Activated gamma-delta T cell treated with Interleukin-2 at 50 U/mL for 16 hours (primary cell): ENCODE measurements at places on chromosomes 11 and 22.

DNA sequence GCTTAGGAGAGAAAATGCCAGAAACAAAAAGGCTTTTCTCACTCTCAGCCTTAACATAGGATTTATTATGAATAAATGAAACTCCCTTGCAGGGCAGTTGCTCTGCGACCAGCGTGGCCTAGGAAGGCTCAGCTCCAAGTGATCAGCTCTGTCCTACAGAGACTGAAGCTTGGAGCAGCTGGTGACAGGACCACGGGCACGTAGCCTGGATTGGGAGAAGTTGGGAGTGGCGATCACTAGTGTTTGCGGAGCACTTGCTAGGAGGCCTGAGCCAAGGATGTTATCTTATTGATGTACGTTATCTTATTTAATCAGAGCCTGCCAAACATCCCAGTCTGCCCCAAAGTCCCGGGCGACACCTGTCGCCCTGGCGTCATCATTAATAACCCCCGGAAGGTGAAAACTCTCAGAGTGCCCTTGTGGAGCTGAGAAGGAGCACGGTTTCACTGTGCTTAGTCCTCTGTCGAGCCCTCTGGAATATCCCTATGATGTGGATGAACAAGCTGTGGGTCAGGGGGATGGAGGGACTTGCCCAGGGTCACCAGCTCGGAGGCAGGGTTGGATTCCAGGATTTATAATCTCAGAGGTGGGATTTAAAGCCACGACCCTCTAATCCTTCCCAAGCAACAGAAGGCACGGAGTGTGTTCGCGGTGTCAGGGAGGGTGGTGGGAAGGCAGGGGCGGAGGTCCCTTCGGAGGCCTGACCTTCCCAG is 40.8 kb upstream of the SMIM38 start:
- no peak for DNase-seq

GRCh38 chr22:29892315-29893156 is 9.6 kb downstream of the MTMR3 start:
- DNase-seq, result no peak

DNA sequence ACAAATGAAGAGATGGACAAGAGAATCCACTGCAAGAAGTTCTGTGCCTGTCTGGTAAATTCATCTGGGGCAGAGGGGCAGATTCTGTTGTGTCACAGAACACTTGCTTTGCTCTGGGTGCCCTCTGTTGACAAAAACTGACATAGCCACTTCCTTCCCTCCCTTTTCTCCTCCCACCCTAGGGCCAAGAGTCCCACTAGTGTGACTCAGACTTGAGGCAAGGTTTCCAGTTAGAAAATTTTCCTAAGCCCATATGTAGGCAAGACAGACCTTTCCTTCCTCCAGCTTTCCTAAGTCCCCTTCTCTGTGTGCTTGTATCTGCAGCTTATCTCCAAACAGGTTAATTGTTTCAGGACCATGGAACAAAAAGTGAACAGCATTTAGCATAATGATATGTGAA is 106.8 kb downstream of the RBFOX2 start:
- DNase-seq, result peak; percentile 14

GRCh38 chr22:43838161-43838560 is 24.2 kb downstream of the SULT4A1 start:
- DNase-seq, result no peak

DNA sequence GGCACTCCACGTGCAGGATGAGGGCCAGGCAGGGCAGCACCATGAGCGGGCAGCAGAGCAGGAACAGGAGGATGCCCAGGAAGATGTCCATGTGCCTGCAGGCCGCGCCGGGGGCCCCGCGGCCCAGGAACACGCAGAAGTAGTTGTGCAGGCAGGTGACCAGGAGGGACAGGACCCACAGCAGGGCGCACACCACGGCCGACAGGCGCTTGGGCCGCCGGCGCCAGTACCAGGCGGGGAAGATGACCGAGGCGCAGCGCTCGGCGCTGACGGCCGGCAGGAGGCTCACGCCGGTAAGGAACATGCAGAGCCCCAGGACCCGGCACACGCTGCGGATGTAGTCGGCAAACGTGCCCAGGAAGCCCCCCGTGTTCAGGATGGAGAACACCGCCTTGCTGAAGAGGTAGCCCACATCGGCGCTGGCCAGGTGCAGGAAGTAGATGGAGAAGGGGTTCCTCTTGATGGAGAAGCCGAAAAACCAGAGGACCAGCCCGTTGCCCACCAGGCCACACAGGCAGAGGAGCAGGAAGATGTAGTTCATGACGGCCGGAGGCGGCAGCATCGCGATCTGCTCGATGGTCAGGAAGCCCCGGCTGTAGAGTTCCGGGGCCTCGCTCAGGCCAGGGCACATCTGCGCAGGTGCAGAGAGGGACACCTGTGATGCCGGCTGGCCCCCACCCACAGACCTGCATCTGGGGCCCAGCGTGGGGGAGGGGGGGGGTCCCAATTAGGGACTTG is 7.2 kb downstream of the MRGPRF start:
- no peak for DNase-seq

DNA sequence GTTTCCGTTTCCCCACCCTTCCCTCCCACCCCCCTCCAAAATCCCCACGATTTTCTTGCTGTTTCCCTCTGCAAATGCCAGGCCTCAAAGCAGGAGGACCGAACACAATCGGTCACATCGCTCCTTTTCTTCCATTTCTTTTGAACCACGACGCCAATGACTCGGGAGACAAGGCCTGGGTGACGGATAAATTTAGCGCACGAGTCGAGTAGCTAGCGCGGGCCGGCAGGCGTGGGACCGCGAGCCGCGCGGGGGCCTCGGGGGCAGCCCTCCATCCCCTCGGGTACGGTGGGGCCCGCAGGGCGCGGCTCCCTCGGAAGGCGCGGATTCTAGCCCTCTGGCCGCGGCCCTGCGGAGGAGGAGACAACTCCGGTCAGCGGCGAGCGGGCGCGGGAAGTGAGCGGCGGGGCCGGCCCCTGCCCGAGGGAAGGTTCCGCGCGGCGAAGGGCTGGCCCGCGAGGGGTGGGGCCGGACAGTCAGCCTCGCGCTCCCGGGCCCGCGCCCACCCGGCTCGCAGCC is 414 bp downstream of the JOSD1 start:
- no peak for DNase-seq

- DNase-seq, result no peak
Measured at GRCh38 chr22:31728857-31729256, 21.1 kb downstream of the PRR14L start.

DNA sequence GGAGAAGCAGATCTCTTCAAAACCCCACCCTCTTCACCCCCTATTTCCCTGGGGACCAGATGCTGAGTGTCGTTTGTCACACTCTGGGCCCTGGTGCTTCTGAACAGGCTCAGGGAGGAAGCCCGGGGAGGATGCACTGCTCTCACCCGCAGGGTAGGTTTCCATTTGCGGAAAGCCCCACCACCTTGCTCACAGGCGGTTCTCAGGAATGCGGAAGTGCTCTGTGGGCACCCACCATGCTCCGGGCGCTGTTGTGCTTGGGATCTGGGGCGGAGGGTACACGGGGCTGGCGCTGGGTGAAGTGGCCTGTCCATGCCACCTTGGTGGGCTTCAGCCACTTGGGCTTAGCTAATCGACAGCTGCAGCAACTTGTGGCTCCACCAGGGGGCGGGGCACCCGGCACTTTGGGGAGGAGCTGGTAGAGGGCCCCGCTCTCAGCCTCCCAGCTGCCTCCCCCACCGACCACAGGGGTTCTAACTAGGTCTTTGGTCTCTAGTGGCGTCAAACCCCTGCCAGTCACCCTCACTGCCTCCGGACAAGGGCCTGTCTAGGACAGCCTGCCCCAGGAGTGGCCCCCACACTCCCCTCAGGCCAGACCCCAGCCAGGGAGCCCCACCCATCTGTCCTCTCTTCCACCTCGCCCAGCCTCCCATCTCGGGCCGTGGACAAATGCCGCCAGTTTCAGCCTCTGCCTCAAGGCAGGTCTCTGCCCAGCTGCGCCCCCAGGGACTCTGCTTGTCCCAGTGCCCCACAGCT is 7.4 kb downstream of the NDUFV1 start:
- peak; percentile 84 for DNase-seq

DNA sequence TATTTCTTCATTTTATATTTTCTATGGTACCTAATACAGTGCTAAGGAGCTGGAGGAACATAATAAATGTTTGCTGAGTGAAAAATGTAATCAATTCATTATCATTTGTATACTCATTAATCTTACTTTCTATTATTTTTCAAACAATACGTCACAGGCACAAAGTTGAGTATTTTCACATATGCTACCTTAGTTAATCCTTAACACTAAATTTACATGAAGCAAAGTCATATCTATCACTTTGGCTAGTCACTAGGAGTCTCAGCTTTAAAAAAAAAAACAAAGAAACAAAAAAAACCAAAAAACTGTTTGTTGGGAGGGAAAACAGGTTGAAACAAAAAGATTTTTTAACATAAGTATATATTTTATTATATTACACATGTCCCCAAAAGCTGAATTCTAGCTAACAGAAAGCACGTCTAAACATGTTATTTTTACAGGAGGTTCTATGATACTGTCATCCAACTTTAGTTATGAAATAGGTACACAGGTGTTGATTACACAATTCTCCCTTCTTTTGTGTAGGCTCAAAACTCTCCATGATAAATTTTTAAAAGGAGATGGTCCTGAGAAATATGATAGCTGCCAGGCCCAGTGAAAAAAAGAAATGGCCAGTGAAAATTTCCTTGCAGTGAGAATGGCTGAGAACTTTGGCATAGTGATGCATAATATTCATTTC is 14.3 kb downstream of the HPS5 start:
- no peak for DNase-seq

- no peak for DNase-seq
Measured at GRCh38 chr11:112316971-112317370, 56.3 kb upstream of the PLET1 start.

DNA sequence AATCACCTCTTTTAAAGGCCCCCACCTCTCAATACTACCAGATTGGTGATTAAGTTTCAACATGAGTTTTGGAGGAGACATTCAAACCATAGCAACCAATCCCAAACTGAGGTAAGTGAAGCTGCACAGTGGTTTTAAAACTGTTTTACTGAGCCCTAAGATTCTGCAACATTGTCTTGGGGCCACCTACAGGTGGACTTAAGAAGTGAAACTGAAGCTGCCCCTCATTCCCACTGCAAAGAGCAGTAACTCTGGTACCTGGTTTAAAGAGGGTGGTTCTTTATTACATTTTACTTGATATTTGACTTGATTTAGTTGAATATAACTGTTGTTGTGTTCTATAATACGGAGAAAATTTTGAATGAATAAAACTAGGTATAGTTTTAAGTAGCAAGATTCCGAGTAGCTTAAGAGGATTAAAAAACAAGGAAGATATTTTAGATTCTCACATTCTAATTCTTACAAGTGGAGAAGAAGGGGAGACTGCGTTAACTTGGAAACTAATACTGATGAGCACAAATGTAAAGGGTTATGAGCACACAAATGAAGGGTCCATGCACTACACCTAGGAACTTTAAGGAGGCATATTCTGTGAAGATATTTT is 26.7 kb downstream of the SYT9 start:
- DNase-seq, result no peak

DNA sequence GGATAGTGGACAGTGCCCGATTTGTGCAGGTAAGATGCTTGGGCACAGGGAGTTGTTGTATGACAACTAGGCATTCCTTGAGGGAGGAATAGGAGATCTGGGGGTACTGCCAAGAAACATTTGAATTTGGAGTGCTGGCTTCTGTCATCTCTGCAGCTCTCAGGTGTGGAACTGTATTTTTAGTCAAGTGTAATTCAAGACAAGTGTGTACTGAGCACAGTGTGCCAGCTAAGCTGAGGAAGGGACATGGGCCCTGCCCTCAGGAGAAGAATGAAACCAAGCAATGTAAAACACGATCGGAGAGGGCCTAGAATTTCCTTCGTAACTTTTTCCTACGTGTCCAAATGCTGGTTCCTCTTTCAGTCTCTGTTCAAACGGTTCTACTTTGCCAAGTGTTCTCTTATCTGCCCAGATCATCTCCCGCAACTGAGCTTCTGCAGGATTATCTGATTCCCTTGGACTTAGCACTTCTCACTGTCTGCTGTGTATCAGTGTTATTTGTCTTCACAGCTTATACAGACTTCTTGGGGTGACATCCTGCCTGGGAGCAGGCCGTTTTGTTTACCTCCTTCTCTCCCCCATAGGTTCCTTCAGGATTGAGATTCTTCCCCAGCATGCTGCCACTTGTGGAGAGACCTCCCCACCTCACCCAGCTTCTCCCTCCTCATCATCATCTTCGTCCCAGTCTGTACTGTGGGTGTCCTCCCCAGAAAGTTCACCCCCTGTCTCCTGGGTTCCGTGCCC is 27.6 kb downstream of the ART5 start:
- no peak for DNase-seq

- DNase-seq, result no peak
Measured at GRCh38 chr11:62909107-62909894, 11.9 kb downstream of the CHRM1 start.

GRCh38 chr11:62832336-62833234 is at the start of gene TEX54:
TSS of gene TEX54 (minus strand) at chr11:62832841.
- DNase-seq, result no peak

DNA sequence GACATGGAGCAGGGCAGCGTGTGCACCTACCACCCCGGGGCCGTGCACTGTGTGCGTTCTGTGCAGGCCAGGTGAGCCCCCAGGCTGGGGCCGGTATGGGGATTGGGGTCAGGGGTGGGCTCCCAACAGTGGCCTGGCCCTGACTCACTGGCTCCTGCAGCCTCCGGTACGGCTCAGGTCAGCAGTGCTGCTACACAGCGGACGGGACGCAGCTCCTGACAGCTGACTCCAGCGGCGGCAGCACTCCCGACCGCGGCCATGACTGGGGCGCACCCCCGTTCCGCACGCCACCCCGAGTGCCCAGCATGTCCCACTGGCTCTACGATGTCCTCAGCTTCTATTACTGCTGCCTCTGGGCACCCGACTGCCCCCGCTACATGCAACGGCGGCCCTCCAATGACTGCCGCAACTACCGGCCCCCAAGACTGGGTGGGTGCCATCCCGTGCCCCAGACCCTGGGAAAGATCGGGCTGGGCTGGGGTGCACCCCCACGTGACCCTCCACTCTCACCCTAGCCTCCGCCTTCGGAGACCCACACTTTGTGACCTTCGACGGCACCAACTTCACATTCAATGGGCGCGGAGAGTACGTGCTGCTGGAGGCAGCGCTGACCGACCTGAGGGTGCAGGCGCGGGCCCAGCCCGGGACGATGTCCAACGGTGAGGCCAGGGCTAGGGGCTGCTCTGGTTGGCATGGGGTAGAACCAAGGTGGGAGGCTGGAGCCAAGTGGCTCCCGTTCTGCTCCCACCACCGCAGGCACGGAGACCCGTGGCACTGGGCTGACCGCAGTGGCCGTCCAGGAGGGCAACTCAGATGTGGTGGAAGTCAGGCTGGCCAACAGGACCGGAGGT is 4.4 kb downstream of the SUSD2 start:
- DNase-seq, result no peak

- no peak for DNase-seq
Measured at GRCh38 chr11:109970516-109971183, 122.5 kb upstream of the ZC3H12C start.

- DNase-seq, result no peak
Measured at GRCh38 chr11:2105511-2105910, 33.7 kb downstream of the IGF2 start.

GRCh38 chr11:19766206-19766605 is 53.6 kb downstream of the NAV2 start:
- DNase-seq, result no peak

GRCh38 chr22:47089374-47089773 is 326.9 kb downstream of the TBC1D22A start:
- no peak for DNase-seq
